CMK (cell line): ENCODE measurements at places on chromosomes 7 and 10.
A peak's percentile ranks its signal among the peaks of the same experiment; 100 is the strongest.

DNA sequence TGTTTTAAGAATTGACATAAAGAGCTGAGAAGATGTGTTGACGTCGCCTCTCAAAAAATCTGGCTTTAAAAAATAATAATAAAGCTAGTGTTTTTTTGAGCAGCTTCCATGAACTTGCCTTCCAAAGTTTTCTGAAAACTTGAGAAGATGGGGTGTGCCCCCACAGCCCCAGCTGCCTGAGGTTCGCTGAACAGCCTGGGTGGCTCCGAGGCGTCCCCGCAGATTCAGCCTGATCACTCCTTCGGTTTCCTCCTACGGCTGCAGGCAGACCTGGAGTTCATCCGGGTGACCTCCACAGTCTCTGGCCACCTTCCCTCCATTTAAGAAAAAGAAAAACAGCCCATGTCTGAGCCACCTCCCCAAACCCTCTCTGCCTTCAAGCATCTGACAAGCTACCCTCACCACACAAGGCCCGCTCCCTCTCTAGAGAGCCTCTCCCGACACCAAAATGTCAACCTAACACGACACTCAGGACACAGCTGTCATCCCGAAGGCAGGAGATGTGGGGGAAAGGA, 177.8 kb downstream of the PTPRN2 start:
- no peak for DNase-seq

DNA sequence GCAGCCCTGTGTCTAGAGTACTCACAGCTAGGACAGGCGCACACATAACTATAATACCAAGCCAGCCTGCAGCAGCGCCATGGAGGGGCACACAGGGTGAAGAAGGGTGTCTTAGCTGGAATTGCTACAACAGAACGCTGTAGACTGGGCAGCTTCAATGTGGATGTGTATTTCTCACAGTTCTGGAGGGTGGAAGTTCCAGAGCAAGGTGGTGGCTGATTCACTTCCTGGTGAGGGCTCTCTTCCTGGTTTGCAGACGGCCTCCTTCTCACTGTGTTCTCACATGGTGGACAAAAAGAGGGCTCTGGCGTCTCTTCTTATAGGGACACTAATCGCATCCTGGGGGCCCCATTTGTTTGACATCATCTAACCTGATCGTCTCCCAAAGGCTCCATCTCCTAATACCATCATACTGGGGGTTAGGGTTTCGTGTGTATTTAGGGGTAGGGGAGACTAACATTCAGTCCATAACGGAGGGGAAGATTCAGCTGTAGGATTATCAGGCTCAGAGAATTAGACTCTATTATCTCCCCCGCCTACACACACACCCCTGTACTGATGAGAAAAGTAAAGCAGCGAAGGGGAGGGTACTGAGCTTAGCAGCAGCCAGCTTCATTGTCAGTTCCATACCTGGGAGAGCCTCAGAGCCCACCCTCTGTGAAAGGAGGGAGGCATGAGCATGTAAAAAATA, 289.1 kb downstream of the CCDC3 start:
- no peak for DNase-seq

GRCh38 chr10:105534086-105534485, 893.0 kb downstream of the SORCS3 start:
- no peak for DNase-seq

- DNase-seq, result no peak
Observed at GRCh38 chr10:73812657-73813056, 1.3 kb upstream of the NDST2 start.

- DNase-seq, result no peak
Observed at GRCh38 chr10:650886-651615, 38.4 kb downstream of the DIP2C start.

DNA sequence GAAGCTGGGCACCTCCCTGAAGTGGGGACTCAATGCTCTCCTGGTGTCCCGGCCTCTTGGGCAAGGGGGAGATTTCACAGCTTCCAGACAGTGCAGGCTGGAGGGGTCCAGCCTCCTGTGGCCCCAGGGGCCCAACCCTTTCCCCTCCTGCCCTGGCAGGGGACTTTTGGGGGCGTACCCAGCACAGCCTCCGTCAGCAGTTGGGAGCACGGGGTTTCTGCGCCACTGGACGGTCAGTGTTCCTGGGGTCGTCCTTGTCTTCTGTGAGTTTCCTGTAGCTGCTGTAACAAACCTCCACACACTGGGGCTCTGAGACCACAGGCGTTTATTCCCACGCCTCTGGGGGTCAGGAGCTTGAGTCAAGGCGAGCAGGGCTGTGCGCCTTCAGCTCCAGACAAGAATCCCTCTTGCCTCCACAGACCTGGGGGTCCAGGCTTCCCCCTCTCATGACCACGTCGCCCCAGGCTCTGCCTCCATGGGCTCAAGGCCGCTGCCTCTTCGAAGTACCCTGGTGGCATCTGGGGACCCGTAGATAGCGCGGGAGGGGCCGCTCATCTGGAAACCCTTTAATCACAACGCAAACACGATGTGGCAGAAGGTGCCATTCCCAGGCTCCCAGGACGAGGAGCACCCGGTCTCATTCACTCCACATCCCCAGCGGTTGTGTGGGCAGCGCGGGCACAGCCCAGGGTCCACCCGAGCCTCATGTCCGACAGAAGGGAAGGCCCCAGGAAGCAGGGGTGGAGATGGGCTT, 14.0 kb downstream of the PWWP2B start:
- no peak for DNase-seq

GRCh38 chr10:118238573-118239235, 103.4 kb downstream of the FAM204A start:
- no peak for DNase-seq

GRCh38 chr7:66348959-66349358, 143.8 kb downstream of the TPST1 start:
- DNase-seq, result no peak

DNA sequence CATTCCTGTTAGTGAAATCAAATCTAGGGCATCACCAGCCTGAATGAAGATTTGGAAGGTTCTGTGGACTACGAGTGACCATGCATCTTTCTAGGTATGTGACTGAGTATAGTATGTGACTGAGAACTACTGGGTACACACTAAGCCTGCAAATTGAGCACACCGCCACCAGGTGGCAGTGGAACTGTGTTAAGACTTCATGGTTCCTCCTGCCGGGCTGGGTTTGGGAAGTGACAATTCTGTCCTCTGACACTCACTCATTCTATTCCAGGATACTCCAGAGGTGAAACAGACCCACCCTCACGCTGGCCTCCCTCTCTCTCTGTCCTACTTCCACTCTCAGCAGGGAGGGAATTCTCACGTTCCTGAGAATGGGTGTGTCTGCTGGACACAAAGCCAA, 84.0 kb upstream of the TMEM248 start:
- DNase-seq, result peak; percentile 52

DNA sequence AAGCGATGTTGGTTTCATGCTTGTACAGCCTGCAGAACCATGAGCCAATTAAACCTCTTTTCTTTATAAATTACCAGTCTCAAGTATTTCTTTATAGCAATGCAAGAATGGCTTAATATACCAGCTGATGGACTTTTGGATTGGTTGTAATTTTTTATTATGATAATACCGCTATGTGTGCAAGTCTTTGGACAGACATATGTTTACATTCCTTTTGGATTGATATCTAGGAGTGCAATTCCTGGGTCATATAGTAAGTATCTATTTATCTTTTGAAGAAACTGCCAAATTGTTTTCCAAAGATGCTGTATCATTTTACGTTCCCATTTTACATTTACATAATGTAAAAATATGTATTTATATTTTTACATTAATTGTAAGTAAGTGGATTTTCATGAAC, 81.2 kb upstream of the PIP4K2A start:
- no peak for DNase-seq

DNA sequence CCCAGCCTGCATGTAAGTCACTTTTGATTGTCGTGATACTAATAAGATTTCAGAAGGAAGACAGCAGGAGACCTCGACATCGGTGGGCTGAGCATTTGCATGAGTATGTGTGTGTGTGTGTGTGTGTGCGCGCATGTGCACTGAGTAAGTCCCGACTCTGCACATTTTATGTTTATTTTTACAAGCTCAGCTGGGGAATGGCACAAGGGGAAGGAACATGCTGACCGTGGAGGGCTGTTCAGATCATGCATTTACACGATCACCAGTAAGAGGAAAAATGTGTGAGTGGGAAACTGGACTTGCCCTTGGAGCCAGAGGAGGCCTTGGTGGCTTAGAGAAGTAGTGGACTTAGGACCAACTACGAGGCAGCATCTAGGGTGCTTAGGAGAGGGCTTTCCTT, 41.3 kb downstream of the IL2RA start:
- DNase-seq, result no peak

- DNase-seq, result no peak
Observed at GRCh38 chr7:48638041-48638440, 286.3 kb upstream of the CDC14C start.

GRCh38 chr7:22962775-22963350, 51.1 kb downstream of the HYCC1 start:
- no peak for DNase-seq

GRCh38 chr7:98802781-98803110, 67.1 kb downstream of the TMEM130 start:
- no peak for DNase-seq

- DNase-seq, result no peak
Observed at GRCh38 chr7:121271916-121272315, 56.9 kb upstream of the WNT16 start.

- no peak for DNase-seq
Observed at GRCh38 chr10:109467551-109467950, 455.8 kb downstream of the XPNPEP1 start.

DNA sequence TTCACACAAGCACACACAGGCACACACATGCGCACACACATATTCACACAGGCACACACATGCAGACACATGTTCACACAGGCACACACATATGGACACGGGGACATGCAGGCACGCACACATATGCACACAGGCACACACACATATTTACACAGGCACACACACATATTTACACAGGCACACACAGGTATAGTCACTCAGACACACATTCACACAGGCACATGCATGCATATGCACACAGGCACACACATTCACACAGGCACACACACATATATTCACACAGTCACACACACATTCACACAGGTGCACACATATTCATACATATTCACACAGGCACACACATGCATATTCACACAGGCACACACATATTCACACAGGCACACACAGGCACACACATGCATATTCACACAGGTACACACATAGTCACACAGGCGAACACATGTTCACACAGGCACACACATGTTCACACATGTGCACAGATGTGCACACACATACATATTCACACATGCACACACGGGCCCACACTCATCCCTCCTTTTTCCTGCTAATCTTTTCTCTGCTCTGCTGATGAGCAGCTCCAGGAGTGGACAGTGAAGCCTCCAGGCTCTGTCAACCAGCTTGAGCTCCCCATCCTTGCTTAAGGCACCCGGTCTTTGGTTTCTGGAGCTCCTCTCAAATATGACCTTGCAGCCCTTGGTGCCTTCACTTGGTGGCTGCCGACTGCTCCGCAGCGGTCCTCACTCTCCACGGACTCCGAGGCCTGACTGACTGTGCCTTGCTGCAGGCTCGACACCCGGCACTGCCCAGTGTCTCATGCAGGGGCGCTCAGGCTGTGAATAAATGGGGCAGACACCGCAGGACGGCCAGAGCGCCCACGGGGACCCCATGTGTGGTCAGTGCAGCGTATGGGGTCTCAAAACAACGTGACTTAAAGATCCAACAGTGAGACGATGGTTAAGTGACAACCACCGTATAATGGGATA, 581.2 kb upstream of the MGMT start:
- no peak for DNase-seq

- DNase-seq, result no peak
Observed at GRCh38 chr10:71358277-71358676, 38.4 kb upstream of the CDH23 start.

DNA sequence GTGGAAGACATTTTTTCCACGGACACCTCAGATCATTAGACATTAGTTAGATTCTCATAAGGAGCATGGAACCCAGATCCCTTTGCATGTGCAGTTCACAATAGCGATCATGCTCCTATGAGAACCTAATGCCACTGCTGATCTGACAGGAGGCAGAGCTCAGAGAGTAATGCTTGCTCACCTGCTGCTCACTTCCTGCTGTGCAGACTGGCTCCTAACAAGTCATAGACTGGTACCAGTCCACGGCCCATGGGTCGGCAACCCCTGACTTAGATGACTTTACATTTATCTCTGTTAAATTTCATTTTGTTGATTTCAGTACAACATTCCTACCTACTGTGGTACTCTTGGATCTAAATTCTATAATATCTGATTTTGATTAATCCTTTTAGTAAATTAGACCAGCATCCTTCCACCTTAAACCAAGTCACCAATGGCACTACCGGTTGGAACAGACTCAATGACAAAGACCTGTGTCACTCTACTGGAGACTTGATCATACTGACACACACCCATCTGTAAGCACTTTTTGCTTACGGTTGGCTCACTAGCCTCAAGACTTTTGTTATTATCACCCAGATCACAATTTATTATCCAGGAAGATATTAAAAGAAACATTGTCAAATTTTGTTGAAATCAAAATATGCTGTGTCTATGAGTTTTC, 8.0 kb upstream of the CCDC71L start:
- no peak for DNase-seq

DNA sequence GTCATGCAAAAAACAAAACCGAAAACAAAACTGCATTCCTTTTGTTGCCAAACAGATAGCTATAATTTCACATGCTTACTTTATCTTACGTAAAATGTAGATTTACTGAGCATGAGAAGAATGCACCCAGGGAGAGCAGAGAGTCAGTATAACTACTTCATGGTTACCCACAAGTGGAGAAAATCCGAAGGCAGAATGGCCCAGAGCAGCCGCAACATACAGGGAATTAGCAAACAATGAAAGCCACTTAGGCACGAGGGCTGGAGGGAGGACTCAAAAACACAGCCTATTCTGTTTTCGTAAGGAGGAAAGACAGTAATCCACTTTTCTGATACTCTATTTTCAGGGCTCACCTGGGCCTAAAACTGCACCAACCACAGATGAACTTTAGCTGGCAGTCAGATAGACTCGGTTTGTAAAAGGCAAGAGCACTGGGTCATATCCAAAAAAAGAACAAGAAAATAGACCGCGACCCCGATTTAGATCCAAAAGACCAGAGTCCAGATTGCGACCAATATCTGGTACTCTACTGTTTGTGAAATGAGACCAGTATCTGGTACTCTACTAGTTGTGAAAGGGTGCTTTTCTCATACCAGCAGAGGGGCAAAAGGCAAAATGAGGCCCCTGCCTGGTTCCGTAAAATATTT, 1.3 kb downstream of the ITPRIP start:
- no peak for DNase-seq

DNA sequence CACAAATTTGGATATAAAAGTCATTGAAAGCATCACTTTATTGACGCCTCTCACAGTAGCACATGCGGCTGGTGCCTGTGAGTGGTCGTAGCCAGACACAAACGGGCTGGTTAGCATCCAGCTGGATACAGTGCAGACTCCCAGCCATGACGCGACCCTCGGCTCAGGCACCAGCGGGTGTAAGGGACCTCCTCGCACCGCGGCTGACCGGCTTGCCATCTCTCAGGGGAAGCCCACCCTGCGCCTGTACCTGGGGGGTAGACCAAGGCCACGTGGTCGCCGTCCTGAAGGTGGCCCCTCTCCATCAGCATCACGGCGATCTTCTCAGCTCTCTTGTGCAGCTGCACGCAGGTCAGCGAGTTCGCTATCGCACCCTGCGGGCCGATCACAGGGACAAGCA, 213.8 kb downstream of the ZMYND11 start:
- DNase-seq, result no peak

GRCh38 chr7:150976529-150977381, 1.4 kb downstream of the KCNH2 start:
- DNase-seq, result no peak

- no peak for DNase-seq
Observed at GRCh38 chr10:131141645-131142516, 169.6 kb downstream of the TCERG1L start.

GRCh38 chr7:27424749-27425148, 182.1 kb downstream of the EVX1 start:
- no peak for DNase-seq
